ENCODE measurements at places on chromosomes 7 and 10. TPM values are rescaled to one million over a fixed set of nuclear protein-coding genes. Genes with fewer than 3 reads are reported as not detected.
A peak's percentile ranks its signal among the peaks of the same experiment; 100 is the strongest.

- DNase-seq = peak; percentile 76
These were observed 24.1 kb upstream of the SEMA3A start for GRCh38 chr7:84218681-84219080.

ATRNL1 gene
- total RNA-seq = 0.77 TPM

DNA sequence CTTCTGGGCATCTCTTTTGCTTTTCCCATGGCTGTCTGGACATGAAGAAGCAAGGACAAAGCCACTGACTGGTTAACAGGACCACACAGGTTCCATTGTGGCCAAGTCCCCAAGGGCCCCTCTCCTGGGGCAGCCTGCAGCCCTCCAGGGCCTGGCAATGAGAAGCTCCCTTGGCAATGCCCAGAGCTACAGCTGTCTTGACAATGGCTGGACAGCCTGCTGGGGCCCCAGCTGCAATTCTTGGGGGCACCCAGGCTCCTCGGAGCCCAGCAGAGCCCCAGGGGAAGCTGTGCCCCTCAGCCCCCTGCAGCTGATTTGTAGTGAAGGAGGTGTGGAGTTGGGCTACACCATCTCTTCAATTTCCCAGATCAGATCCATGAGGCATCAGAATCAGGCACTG lies 384.9 kb upstream of the PODXL start:
- DNase-seq = no peak

SDK1 gene
- 2.1 TPM for total RNA-seq

CFAP58 gene
- 0.89 TPM for total RNA-seq

DNA sequence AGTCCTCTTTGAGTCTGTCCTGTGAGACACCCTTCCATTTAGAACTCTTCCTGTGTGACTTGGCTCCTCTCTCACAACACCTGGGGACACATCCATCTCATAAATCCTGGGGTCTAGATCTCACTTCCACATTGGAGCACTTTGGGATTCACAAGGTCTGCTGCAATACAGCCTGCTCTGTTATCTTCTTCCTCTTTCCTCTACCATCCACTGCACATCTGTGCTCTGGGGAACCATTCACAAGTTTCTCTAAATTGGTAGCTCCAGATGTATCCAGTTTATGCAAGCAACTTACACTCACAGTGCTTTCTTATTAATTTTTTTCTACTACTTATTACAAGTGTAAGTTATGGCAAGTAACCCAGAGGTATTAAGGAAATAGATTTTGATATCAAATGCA lies 5.5 kb upstream of the FIGNL1 start:
- DNase-seq = no peak

DNA sequence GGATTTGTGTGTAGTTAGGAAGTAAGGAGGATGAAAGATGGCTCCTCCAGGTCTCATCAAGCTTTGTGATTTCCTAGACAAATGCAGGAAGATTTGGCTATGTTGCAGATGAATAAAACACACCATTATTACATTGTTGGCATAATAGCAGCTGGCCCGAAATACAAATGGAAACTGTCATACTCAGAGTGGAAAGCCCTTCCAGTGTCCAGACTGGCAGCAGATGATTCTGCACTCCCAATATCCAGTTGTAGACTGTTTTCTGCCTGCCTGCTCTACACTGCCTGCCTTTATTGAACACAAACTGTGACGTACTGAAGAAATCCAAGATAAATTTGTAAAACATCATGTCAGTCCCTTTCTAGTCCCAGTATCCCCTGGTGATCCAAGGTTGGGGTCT lies 99.7 kb upstream of the FZD1 start:
- no peak for DNase-seq

DNA sequence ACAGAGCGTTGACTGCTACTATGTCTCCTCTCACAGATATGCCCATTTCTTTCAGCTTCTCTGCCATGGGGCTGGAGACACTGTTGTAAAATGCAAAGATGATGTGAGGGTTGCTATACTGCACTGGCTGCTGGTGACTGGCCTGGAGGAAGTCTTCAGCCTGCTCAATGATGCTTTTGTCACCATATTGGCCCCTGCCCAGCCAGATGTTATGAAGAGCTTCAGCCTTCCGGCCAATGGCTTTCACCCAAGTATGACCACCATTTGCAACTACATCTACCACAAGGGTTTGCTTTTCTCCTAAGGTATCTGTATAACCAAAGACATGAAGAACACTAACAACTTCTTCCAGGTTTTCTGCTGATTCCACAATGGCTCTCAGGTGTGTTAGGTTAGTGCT lies 1.6 kb downstream of the C7orf25 start:
- DNase-seq = no peak

- no peak for DNase-seq
These were observed 135.2 kb downstream of the RGS10 start for GRCh38 chr10:119407254-119407777.

DNA sequence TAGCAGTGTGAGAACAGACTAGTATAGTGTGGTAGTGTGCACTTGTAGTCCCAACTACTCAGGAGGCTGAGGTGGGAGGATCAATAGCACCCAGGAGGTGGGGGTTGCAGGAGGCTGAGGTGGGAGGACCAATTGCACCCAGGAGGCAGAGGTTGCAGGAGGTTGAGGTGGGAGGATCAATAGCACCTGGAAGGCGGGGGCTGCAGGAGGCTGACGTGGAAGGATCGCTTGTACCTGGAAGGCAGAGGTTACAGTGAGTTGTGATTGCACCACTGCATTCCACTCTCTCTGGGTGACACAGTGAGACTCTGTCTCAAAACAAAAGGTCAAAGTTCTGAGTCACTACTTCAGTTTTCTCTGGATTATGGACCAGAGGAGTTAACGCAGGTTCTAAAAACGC lies 22.6 kb upstream of the DIP2C start:
- DNase-seq = no peak

DNA sequence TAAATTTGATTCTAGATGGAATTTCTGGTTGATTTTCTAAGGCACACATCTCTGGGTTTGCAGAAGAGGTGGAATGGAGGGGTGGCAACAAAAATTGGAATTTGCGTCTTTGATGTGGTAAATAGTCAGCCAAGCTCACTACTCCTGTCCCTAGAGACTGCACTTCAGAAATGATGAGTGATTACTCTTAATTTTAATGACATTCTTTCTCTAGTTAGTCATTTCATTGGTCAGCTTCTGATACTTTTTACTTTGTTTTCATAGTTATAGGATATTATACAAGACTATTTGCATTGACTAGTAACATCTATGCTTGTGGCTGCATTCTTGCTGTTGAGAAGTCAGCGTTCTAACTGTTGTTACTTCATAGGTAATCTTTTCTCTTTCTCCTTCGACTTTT lies 658.3 kb downstream of the SUGCT start:
- DNase-seq = no peak

GRCh38 chr7:18901982-18902421 lies 215.4 kb downstream of the TWIST1 start:
- DNase-seq = no peak

- DNase-seq = no peak
These were observed 61.9 kb downstream of the CREB5 start for GRCh38 chr7:28474282-28474638.

- DNase-seq = peak; percentile 17
These were observed 37.0 kb upstream of the GOT1 start for GRCh38 chr10:99467236-99467999.

DNA sequence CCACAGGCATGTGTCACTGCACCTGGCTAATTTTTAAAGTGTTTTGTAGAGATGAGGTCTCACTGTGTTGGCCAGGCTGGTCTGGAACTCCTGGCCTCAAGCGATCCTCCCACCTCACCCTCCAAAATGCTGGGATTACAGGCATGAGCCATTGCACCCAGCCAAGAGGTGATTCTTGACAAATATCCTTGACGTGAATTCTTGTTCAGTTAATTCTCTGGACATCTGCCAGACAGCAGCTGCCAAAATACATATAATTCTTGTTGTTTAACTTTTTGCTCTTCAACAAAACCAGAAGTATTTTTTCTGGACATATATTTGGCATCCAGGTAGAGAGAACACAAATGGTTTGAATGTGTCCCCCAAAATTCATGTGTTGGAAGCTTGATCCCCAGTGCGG lies 3.2 kb downstream of the ACADSB start:
- DNase-seq = no peak

ANKRD2 gene
- 0.26 TPM for total RNA-seq

- no peak for DNase-seq
These were observed 2.4 kb downstream of the MKX start for GRCh38 chr10:27743012-27743876.

- no peak for DNase-seq
These were observed 196.2 kb downstream of the KLF6 start for GRCh38 chr10:3588816-3589215.

CALCR gene
- not detected for total RNA-seq

GRCh38 chr10:86106616-86107015 lies 260.0 kb downstream of the GRID1 start:
- DNase-seq = no peak

DNA sequence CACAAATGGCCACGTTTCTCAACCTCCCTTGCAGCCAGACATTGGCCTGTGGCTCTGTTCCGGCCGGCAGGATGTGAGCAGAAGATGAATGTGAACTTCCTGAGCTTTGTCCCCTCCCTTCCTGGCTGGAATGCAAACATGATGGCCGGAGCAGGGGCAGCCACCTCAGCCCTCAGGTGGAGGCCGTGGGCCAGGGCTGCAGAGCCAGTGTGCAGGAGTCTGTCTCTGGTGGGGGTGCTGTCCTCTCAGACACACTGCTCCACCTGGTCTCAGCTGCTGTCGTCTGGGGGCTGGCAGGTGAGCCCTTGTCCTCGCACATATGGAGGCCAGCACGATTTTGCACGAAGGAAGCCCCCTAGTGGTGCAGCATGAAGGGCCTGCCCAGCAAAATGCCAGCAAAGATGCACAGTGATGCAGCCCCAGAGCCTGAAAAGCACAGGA lies 25.3 kb upstream of the PWWP2B start:
- no peak for DNase-seq

GRCh38 chr10:113056030-113056429 lies 106.0 kb downstream of the TCF7L2 start:
- DNase-seq = no peak

ADAMTS14 gene
- total RNA-seq = not detected

GRCh38 chr7:150856303-150857275 lies 4.3 kb downstream of the AOC1 start:
- DNase-seq = no peak

- no peak for DNase-seq
These were observed 268.0 kb downstream of the ZEB1 start for GRCh38 chr10:31586723-31587638.

DNA sequence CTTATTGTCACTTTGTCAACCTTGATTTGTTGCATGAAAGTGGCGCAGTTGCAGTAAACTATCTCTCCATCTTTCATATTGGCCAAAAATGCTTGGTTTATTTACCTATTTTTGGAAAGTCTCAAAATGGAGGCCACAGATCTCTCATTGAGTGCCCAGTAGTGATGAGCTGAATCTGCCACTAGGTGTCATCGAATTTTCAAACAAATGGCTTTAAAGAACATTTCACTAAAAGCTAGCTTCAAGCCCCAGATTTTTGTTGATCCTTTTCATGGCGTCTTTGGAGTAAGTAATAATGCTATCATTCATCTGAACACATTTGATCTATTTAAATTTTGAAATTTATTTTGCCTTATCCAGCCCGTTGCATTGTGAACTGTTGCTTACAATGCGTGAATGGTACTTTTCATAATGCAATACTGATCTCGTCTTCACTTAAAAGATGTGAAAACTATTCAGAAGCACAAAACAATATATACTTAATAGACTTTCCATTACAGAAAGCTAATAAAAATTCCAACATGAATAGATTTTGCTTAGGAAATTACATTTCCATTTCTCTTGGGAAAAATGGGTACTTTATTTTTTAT lies 236.2 kb downstream of the DNAJB9 start:
- DNase-seq = peak; percentile 1

GRCh38 chr7:8998762-8999161 lies 565.4 kb downstream of the NXPH1 start:
- DNase-seq = no peak

- DNase-seq = no peak
These were observed 1.6 kb downstream of the OLAH start for GRCh38 chr10:15045380-15045779.

- no peak for DNase-seq
These were observed 168.8 kb downstream of the DNAJB6 start for GRCh38 chr7:157505646-157506045.

DNA sequence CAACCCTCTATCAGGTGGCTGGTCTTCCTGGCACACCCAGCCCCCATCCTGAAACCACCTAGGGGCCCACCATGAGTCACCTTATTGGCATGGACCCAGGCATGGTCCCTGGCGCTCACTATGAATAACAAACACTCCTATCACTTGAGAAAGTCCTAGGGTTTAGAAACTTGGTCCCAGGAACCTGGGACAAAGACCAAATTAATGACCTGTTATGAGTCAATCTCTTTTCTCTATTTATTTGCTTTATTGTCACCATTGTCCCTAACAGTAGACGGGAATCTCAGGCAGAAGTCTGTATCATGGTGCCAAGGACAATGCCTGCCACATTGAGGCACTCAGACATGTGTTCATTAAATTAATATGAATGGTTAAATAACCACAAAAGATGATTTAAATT lies 599.6 kb upstream of the C7orf33 start:
- no peak for DNase-seq

- no peak for DNase-seq
These were observed 473 bp downstream of the PPP1R9A start for GRCh38 chr7:94907811-94908322.

ANKRD61 gene
- total RNA-seq = under 0.01 TPM

MEIG1 gene
- not detected for total RNA-seq

DNA sequence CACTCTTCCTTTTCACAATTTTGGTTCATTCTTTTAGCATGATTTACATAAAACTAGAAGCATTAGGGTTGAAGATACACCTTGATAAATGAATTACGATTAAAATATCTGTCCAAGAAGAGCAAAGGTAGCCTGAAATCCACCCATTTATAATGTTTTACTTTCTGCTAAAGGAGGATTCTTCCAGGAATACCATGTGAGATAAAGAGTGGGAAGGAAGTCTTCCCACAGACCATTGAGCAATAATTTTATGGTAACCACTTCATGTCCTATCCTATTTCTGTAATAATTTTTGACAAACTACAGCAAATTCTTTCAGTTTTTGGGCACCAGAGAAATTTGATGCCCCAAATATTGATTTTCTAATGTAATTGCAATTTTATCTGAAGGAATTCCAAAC lies 150.6 kb upstream of the STEAP4 start:
- DNase-seq = no peak

TRA2A gene
- total RNA-seq = 29.3 TPM

DNA sequence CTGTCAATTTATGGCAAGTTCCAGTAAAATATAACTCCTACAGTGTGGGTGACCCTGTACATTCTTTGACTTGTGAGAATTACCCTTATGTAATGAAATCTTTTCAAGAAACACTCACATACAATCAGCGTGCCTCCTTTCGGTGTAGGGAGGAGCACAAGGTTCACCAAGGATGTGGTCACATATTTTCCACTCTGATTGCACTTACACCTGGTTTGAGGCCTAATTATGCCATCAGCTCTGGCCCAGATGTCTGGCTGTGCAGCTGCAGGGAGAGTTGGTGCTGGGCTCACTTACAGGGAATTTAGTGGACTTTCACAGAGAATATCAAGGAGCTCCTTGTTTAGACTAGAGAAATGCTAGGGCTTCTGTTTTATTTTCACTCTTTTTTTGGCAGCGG lies 146.0 kb upstream of the STEAP4 start:
- no peak for DNase-seq

- no peak for DNase-seq
These were observed 14.7 kb downstream of the KCNMA1 start for GRCh38 chr10:77622889-77623291.

GRCh38 chr10:77774940-77775391 lies 137.4 kb upstream of the KCNMA1 start:
- no peak for DNase-seq

GRCh38 chr10:106795619-106796018 lies 368.9 kb downstream of the SORCS1 start:
- no peak for DNase-seq

Measured in dermis microvascular lymphatic vessel endothelial cell (primary cell).